ENCODE measurements at places on chromosomes 7 and 10.
A peak's percentile ranks its signal among the peaks of the same experiment; 100 is the strongest.

GRCh38 chr7:18230271-18230670, 202.6 kb upstream of the PRPS1L1 start:
- no peak for DNase-seq
- H3K4me1 ChIP-seq = no peaks in the 10 kb centered on the region
- no peak overlapping the region for H3K27ac ChIP-seq
- no peaks in the 10 kb centered on the region for H3K36me3 ChIP-seq

DNA sequence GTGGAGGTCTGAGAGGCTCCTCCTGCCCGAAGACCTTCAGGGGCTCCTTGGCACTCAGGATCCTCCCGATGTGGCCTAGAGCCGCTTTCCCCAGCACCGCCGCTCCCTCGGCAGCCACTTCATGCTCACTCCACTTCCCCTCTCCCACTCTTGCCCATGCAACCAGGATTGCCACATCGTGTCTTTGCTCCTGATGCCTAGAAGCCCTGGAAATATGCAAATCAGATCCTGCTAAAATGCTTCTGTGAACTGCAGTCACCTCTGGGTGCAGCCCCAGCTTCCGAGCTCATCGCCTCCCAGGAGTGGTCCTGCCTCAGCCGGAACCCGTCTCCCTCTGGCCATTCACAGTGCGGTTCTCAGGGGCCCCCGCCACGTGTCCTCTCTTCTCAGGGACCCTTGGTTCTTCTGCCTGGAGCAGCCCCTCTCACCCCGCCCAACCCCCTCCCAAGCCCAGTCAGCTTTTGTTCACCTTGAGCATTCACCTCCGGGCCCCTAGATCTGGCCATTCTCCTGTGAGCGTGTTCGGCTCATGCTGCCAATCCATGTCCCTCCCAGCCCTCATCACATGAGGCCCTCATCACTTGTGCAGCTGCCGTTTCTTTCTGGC, 175.5 kb downstream of the ADARB2 start:
- no peak for DNase-seq
- no peaks in the 10 kb centered on the region for H3K4me1 ChIP-seq
- H3K4me3 ChIP-seq = no peak overlapping the region
- H3K27ac ChIP-seq = no peak overlapping the region
- H3K36me3 ChIP-seq = no peaks in the 10 kb centered on the region
- H3K27me3 ChIP-seq = no peaks in the 10 kb centered on the region

- H3K36me3 ChIP-seq = no peaks in the 10 kb centered on the region
- H3K4me3 ChIP-seq = no peak overlapping the region
- no peaks in the 10 kb centered on the region for H3K4me1 ChIP-seq
Observed at GRCh38 chr10:112115781-112116385, 67.7 kb downstream of the GPAM start.

- no peaks in the 10 kb centered on the region for H3K36me3 ChIP-seq
- no peak for DNase-seq
- no peak overlapping the region for H3K4me3 ChIP-seq
- H3K27ac ChIP-seq = no peak overlapping the region
- peaks cover 15% of the 10 kb centered on the region for H3K27me3 ChIP-seq
Observed at GRCh38 chr7:140604760-140605159, 35.9 kb downstream of the DENND2A start.

DNA sequence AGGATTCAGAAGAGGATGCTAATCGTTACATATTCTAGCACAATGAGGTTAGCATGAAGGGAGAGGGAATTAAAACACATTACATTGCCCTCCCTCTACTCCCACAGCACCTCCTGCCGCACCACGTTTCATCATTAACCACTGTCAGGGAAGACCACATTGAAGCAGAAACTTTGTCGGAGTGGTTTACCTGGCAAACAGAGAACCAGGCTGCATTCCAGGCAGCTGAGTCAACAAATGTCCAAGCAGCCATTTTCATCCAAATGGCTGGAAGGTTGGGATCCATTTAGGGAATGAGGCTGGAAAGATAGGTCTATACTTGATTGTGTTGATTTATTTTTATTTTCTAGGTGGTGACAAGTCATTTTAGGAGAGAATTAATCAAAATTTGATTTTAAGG, 273.6 kb downstream of the DYNC1I1 start:
- H3K4me3 ChIP-seq = no peak overlapping the region
- no peaks in the 10 kb centered on the region for H3K4me1 ChIP-seq
- peaks cover 4% of the 10 kb centered on the region for H3K27me3 ChIP-seq
- DNase-seq = no peak
- no peak overlapping the region for H3K27ac ChIP-seq

DNA sequence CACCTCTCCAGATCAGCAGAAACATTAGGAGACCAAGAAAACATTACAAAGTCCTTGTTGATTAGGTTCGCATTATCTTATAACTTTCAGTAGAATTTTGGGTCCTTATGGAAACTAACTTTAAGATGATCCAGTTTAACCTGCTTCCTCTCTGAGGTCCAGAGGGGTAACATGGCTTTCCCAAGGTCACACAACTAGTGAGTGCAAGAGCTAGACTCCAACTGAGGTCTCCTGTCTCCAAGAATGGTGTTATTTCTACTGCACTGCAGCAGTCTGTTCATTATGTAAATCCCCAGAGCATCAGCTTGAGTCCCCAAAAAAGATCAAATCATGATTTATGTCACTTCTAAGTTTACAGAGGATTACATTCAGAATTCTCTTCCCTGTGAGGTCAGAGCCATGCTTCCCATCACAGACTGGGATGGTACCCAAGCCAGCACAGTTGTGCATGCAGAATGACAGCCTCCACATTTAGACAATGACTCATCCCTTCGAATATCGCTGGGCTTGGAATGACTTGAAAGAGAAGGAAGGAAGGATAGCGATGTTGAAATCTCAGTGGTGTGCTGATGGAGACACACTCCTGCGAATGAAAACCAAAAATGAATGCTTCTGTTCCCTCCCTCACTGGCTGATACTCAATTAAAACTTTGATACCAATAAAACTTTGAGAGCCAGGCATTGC, 163.1 kb upstream of the PLXNA4 start:
- H3K4me3 ChIP-seq = no peak overlapping the region
- DNase-seq = no peak
- peaks cover 6% of the 10 kb centered on the region for H3K27me3 ChIP-seq
- H3K27ac ChIP-seq = no peak overlapping the region
- no peaks in the 10 kb centered on the region for H3K4me1 ChIP-seq

- no peak for DNase-seq
- H3K4me1 ChIP-seq = no peaks in the 10 kb centered on the region
- H3K27me3 ChIP-seq = peaks cover 35% of the 10 kb centered on the region
- no peaks in the 10 kb centered on the region for H3K36me3 ChIP-seq
- H3K27ac ChIP-seq = no peak overlapping the region
Observed at GRCh38 chr10:99487125-99487807, 45.5 kb upstream of the NKX2-3 start.

- H3K36me3 ChIP-seq = peaks cover 15% of the 10 kb centered on the region
- peaks cover 9% of the 10 kb centered on the region for H3K4me1 ChIP-seq
- no peak overlapping the region for H3K27ac ChIP-seq
- H3K27me3 ChIP-seq = no peaks in the 10 kb centered on the region
- no peak overlapping the region for H3K4me3 ChIP-seq
Observed at GRCh38 chr7:26363465-26363864, 71.8 kb downstream of the SNX10 start.

DNA sequence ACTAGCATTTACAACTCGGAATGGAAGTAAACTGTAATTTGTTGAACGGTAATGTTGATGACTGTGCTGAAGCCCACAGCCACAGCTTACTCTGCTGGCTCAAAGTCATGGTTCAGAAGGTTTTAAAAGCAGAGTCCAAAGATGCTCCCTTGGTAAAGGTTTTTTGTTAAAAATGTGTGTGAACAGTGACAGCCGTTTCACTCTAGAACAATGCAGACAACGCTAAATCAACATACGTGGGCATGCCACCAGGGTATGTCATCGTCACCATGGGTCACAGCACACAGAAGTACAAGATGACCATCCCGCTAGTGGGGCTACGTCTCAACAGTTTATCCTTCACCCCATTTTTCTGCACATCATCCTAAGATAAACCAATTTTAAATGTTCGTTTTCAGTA, 106.5 kb upstream of the LANCL2 start:
- H3K36me3 ChIP-seq = no peaks in the 10 kb centered on the region
- H3K27me3 ChIP-seq = peaks cover 43% of the 10 kb centered on the region
- no peak overlapping the region for H3K4me3 ChIP-seq
- DNase-seq = no peak
- peaks cover 8% of the 10 kb centered on the region for H3K4me1 ChIP-seq

DNA sequence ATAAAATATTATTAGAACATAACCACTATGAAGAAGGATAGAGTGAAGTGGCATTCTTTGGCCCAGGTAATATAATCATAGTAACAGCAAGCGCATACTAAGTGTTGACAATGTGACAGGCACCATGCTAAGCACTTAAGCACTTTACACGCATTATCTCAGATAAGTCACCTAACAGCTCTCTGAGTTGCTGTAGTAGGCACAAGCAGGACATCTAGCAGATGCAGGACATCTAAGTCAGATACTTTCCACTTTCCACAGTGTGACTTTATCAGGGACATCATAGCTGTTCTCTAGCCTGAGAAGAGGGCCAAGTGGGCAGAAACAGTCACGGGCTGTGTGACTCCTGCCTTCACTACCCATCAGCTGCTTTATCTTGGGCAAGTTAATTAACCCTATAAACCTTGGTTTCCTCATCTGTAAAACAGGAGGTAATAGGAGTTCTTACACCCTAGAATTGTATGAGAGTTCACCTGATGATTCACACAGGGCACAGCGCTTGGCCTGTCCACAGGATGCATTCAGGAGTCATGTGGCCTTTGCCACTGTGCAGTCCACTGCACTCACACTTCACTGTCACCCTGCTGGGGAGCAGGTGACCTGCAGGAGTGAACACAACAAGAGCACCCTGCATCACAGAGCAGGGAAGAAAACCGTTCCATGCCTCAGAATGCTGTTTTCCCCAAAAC, 12.5 kb downstream of the LIPA start:
- H3K4me1 ChIP-seq = peaks cover 4% of the 10 kb centered on the region
- H3K27me3 ChIP-seq = no peaks in the 10 kb centered on the region
- H3K27ac ChIP-seq = no peak overlapping the region
- peaks cover 3% of the 10 kb centered on the region for H3K36me3 ChIP-seq

DNA sequence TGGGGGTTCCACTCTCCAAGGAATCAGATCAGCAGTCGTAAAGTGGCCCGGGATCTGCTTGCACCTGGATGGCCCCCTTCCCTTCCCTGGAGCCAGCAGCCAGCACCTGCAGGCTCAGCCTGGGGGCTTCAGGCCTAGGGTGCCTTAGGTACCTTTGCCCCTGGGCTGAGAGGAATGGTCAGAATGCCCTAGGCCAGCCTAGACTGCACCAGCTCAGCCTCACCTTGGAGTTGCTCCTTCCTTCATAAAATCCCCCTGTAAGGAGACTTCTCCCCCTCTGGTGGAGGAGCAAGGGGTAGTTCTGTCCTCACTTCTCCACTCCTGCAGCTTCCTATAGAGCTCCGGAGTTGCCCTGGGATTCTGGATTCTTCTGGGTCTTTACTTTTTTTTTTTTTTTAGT, 32.4 kb upstream of the LBX1 start:
- no peaks in the 10 kb centered on the region for H3K4me1 ChIP-seq
- no peaks in the 10 kb centered on the region for H3K36me3 ChIP-seq
- no peak for DNase-seq
- no peak overlapping the region for H3K27ac ChIP-seq
- H3K4me3 ChIP-seq = no peak overlapping the region

- peaks cover 12% of the 10 kb centered on the region for H3K27me3 ChIP-seq
- peak overlapping the region; percentile 84 for H3K4me3 ChIP-seq
- peak; percentile 80 for DNase-seq
- peaks cover 3% of the 10 kb centered on the region for H3K36me3 ChIP-seq
Observed at GRCh38 chr7:50069613-50070012, 23.4 kb downstream of the ZPBP start.

DNA sequence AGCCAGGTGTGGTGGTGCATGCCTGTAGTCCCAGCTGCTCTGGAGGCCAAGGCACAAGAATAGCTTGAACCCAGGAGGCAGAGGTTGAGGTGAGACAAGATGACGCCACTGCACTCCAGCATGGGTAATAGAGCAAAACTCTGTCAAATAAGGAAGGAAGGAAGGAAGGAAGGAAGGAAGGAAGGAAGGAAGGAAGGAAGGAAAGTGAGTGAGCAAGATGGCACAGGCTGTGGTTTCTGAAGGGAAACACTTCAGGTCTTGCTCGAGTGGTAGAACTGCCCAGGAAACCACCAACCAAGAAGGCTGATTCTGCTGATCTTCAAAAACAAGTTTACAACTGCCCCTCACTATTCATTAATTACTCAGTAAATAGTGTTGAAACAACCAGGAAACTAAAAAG, 45.2 kb downstream of the EZH2 start:
- H3K27ac ChIP-seq = peak overlapping the region; percentile 63
- no peak overlapping the region for H3K4me3 ChIP-seq
- peaks cover 44% of the 10 kb centered on the region for H3K4me1 ChIP-seq
- no peaks in the 10 kb centered on the region for H3K27me3 ChIP-seq
- peak; percentile 61 for DNase-seq

DNA sequence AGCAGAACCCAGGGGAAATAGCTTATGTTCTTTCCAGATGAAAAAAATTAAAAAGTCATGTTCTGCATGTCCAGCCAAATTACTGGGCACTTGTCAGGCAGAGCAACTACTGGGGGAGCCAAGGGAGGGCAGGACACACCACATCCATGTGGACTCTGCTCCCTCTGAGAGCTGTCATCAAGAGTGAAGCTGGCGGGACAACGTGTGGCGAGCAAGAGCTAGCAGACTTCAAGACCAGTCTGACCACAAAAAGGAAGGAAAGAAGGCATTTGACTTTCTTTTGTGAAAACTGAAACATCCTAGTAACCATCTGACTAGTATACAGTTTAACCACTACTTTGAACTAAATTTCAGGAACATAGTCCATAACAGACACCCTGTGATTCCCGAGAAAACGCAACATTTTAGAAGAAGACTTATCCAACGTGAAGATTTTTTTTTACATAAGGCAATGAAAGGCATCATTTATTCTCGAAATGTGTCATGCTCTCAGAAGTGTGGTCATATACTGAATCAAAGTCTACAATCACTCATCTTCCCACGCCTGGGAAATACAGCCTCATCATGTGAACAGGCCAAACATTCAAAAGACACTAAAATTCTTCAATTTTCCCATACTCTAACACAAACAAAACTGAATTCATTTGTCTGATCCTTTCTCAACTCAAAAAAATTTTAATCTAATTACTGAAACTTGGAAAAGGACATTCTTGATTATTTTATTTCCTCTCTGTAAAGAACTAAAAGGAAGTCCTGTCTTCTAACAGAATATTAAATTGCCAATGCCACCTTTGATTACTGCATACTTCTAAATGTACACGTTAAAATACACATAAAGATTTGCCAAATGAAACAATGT, 15.5 kb downstream of the CYTH3 start:
- peaks cover 18% of the 10 kb centered on the region for H3K4me1 ChIP-seq
- peak overlapping the region; percentile 10 for H3K27ac ChIP-seq
- no peak for DNase-seq
- H3K4me3 ChIP-seq = no peak overlapping the region

DNA sequence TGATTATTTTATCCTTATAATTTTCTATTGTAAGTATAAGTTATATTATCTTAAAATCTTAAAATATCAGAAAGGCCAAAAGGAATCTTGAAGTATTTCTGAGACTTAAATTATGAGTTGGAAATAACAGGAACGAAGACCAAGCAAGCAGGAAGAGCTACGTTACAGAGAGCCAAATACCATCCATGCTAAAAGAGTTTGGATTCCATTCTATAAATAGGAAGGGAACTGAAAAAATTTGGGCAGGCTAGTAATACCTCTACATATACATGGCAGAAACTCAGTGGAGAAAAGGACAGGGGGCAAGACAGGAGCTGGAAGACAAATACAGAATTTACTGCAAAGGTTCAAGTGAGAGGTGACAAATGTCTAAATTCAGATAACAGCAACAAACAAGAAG, 16.7 kb downstream of the ITGB1 start:
- DNase-seq = no peak
- no peaks in the 10 kb centered on the region for H3K27me3 ChIP-seq
- H3K4me1 ChIP-seq = peaks cover 14% of the 10 kb centered on the region
- no peak overlapping the region for H3K4me3 ChIP-seq
- H3K36me3 ChIP-seq = peaks cover 1% of the 10 kb centered on the region
